Activated naive CD4-positive, alpha-beta T cell treated with anti-CD3 and anti-CD28 coated beads for 36 hours (primary cell): ENCODE measurements at places on chromosomes 7 and 10. TPM values are rescaled to one million over a fixed set of nuclear protein-coding genes. Genes with fewer than 3 reads are reported as not detected.

The SFXN2 gene
- total RNA-seq: 8.7 TPM

The AGBL3 gene
- total RNA-seq: 3.6 TPM

The SH2D4B gene
- total RNA-seq: 0.05 TPM

DNA sequence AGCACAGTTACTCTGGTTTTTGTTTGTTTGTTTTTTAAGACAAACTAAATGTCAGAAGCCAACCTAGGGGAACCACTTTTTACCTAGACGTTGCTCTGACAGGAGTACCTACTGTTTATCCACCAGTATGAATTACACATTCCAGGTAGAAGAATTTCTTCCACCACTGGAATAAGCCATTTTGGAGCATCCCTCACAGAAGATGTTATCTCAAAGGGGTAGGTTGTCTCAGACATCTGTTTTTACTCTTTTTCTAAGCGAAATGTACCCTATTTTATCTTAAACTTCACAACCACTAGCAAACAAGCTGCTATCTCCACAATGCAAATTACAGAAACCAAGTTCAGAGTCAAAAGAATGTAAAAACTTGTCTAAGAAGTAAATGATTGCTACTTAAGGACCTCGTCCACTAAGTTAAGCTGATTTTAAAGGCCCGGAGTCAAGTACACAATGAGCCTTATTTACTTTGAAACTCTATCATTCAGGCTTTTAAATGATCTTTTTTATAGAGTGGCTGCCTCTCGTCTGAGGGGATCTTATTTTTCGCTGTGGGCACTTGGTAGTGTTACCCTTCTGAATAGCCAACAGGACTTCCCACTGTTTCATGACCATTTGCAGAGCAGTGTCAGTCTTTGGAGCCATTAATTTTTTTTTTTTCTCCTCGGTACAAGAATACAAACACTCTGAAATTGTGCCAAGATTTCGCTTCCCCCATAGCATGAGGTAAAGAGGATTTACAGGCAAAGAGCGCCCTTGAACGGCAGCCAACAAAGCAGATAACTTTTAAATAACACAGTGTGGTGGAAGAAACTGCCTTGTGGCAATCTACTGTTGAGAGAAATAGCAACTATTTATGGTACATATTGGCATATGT, 15.7 kb upstream of the ARMC3 start:
- H3K4me1 ChIP-seq: peaks cover 4% of the 10 kb centered on the region
- peaks cover 8% of the 10 kb centered on the region for H3K36me3 ChIP-seq
- H3K4me3 ChIP-seq: no peak overlapping the region

- peaks cover 77% of the 10 kb centered on the region for H3K4me1 ChIP-seq
- peaks cover 30% of the 10 kb centered on the region for H3K36me3 ChIP-seq
- no peak overlapping the region for H3K27ac ChIP-seq
- H3K4me3 ChIP-seq: no peak overlapping the region
- peak; percentile 78 for DNase-seq
Observed at GRCh38 chr7:55546814-55547213, 25.5 kb downstream of the VOPP1 start.

GRCh38 chr7:157751951-157752673, 415.3 kb downstream of the DNAJB6 start:
- no peaks in the 10 kb centered on the region for H3K36me3 ChIP-seq
- no peak overlapping the region for H3K27ac ChIP-seq
- no peaks in the 10 kb centered on the region for H3K27me3 ChIP-seq
- DNase-seq: no peak
- H3K4me1 ChIP-seq: no peaks in the 10 kb centered on the region

DNA sequence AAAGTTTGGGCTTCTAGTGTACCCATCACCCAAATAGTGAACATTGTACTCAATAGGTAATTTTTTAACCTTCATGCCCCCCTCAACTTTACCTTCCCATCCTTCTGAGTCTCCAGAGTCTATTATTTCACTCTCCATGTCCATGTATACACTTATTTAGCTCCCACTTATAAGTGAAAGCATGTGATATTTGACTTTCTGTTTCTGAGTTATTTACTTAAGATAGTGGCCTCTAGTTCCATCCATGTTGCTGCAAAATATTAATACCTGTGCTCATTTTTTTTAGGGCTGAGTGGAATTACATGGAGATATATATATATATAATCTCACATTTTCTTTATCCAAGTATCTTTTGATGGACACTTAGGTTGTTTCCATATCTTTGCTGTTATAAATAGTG, 21.1 kb upstream of the PHF14 start:
- H3K27me3 ChIP-seq: peaks cover 3% of the 10 kb centered on the region
- no peaks in the 10 kb centered on the region for H3K4me1 ChIP-seq
- H3K36me3 ChIP-seq: no peaks in the 10 kb centered on the region
- H3K27ac ChIP-seq: no peak overlapping the region

DNA sequence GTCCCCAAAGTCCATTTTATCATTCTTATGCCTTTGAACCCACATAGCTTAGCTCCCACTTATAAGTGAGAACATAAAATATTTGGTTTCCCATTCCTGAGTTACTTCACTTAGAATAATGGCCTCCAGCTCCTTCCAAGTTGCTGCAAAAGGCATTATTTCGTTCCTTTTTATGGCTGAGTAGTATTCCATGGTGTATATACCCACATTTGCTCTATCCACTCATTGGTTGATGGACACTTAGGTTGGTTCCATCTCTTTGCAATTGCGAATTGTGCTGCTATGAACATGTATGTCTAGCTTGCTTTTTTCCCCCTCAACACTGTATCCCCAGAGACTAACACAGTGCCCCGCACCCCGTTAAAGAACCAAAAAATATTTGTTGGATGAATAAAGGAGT, 670 bp upstream of the CAPZA2 start:
- no peaks in the 10 kb centered on the region for H3K36me3 ChIP-seq
- peaks cover 10% of the 10 kb centered on the region for H3K27me3 ChIP-seq
- peak overlapping the region; percentile 93 for H3K4me3 ChIP-seq
- peak overlapping the region; percentile 31 for H3K27ac ChIP-seq
- DNase-seq: no peak

DNA sequence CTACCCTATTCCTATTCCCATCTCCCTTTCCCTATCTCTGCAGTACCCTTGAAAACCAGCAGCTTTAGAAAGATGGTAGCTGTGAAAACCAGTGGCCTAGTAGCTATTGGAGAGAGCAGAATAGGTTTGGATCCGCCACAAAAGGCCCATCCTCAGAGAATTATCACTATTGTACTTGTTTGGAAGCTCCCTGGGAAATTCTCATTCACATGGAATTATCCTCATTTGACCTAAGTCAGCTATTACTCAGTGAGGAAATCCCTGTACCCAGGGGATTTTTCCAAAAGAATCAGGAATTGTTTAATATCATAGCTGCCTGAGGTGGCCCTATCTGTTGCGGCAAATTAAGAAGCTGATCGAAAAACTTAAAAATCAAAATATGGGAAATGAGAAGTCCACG, 51.6 kb downstream of the DGKI start:
- DNase-seq: no peak
- H3K27ac ChIP-seq: no peak overlapping the region
- H3K27me3 ChIP-seq: peaks cover 11% of the 10 kb centered on the region
- no peaks in the 10 kb centered on the region for H3K36me3 ChIP-seq
- H3K4me3 ChIP-seq: no peak overlapping the region
